Hematopoietic multipotent progenitor cell treated with erythropoietin and hydrocortisone succinate and interleukin-3 and kit ligand, for 4 days (in vitro differentiated cells): ENCODE measurements at places on chromosomes 7 and 10.

DNA sequence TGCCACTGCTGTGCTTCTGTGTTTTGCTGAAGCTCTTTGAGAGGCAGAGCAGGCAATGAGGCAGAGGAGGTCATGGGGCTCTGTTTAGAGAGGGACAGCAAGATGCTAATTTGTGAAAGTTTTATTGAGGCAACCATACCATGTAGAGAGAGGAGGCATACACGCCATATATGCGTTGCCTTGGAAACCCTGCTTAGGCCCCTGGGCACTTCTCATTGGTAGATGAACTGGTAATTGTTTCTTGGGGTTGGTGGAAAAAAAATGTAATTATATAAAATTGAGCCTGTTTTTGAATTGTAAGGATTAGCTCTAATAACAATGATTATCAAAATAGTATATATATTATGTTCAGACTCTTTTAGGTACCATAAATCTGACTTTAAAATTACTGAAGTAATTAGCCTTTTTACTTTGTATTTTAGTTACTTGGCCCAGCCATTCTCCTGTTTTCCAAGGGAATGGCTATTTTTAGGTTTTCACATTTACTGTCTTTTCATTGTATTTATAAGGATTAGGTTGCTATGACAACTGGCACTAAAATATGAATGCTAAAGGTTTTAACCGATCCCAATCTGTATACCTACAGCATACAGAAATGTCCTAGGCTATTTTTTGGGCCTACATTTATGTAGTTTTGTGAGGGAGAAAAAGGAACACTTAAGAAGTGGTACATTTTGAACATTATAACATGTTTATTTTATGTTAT, 52.4 kb downstream of the BZW2 start:
- no peak for DNase-seq

GRCh38 chr7:24732646-24733413, 24.4 kb downstream of the GSDME start:
- peak; percentile 64 for DNase-seq

GRCh38 chr10:26336979-26337378, 101.2 kb upstream of the APBB1IP start:
- DNase-seq: peak; percentile 71

GRCh38 chr10:98172495-98172894, 38.0 kb downstream of the R3HCC1L start:
- DNase-seq: no peak

- DNase-seq: peak; percentile 92
Measured at GRCh38 chr7:95511716-95512260, 26.0 kb downstream of the ASB4 start.

GRCh38 chr7:65397730-65398142, 24.1 kb downstream of the ZNF92 start:
- DNase-seq: no peak

- peak; percentile 57 for DNase-seq
Measured at GRCh38 chr7:96686305-96686704, 23.3 kb downstream of the SEM1 start.

- no peak for DNase-seq
Measured at GRCh38 chr7:51328351-51328801, 11.8 kb upstream of the COBL start.

DNA sequence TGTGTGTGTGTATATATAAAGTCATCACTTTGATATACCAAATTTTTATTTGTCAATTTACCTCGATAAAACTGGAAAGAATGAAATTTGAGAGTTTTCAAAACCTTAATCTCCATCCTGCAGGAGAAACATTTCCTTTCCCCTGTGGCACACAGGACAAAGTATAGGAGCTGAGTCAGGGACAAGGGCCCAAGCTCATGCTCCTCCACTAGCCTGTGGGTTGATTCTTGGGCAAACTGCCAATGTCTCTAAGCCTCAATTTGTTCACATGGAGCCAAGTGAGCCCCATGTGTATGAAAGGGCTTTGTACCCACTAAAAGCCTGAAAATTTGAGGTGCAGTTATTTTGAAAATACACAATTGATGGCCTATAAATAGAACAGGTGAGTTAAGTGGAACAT, 60.3 kb upstream of the IL6 start:
- DNase-seq: peak; percentile 47

DNA sequence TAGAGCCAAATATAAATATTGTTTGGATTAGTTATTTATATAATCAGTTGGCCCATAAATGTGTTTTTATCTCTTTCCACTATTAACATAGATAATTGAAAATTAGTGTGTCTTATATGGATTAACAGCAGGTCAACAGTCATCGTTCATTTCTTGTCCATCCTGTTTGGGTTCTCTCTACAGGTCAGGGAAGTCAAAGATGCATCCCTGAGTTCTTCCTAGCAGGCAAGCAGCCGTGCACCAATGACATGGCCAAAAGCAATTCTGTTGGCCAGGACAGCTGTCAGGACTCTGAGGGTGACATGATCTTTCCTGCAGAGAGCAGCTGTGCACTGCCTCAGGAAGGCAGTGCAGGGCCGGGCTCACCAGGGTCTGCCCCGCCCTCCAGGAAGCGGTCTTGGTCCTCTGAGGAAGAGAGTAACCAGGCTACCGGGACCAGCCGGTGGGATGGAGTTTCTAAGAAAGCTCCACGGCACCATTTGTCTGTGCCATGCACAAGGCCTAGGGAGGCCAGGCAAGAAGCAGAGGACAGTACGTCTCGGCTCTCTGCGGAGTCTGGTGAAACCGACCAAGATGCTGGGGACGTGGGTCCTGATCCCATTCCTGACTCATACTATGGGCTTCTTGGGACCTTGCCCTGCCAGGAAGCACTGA, 15.9 kb downstream of the FBH1 start:
- DNase-seq: peak; percentile 13

DNA sequence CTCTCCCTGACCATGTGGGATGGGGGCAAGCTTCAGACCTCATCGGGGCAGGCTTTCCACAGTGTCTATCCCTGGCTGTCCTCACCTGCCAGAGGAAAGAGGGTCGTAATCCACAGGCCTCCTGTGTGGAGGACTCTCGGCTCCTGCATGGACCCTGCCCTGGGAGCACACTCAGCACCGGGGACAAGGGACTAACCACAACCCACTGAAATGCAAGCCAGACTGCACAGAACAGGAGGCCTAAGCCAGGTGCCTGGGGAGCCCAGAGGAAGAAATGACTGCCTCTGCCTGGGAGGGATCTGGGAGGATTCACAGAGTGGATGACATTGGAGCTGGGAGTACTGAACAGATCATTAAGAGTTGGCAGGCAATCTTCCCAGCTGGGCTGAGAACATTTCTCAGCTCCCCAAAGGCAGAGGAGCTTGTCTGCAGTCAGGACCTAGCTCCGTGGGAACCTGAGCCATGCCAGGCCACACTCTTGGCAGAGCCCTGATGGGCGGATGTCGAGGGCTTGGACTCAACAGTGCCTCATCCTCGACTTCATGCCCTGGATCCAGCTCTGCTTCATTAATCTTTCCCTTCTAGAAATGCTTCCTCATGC, 213.4 kb downstream of the USP6NL start:
- DNase-seq: no peak

GRCh38 chr10:84232376-84232775, 7.0 kb upstream of the LRIT2 start:
- no peak for DNase-seq

- DNase-seq: no peak
Measured at GRCh38 chr10:6273351-6273750, 70.6 kb downstream of the PFKFB3 start.

GRCh38 chr10:28367413-28367812, 64.5 kb upstream of the MPP7 start:
- no peak for DNase-seq

GRCh38 chr7:91196058-91196457, 68.2 kb upstream of the FZD1 start:
- no peak for DNase-seq

GRCh38 chr7:16975712-16976111, 93.9 kb upstream of the AGR3 start:
- DNase-seq: peak; percentile 70

DNA sequence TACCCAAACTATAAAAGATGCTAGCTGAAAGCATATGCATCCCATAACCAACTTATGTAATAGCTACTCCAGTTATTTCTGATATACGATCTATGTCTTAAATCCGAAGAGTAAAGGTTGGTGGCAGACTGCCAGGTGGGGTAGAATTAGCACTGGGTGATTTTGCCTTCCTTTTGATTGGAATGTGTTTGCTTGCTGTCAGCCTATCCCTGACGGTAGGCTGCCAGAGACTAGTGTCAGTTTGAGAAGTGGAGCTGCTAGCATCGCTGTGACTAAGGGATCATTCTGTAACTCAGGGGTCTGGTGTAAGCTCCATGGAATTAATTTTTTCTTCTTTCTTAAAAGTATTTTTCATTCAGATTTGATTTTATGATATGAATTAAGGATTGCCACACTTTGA, 9.5 kb upstream of the SEM1 start:
- DNase-seq: no peak

GRCh38 chr7:47884675-47885074, 63.6 kb downstream of the PKD1L1 start:
- no peak for DNase-seq

DNA sequence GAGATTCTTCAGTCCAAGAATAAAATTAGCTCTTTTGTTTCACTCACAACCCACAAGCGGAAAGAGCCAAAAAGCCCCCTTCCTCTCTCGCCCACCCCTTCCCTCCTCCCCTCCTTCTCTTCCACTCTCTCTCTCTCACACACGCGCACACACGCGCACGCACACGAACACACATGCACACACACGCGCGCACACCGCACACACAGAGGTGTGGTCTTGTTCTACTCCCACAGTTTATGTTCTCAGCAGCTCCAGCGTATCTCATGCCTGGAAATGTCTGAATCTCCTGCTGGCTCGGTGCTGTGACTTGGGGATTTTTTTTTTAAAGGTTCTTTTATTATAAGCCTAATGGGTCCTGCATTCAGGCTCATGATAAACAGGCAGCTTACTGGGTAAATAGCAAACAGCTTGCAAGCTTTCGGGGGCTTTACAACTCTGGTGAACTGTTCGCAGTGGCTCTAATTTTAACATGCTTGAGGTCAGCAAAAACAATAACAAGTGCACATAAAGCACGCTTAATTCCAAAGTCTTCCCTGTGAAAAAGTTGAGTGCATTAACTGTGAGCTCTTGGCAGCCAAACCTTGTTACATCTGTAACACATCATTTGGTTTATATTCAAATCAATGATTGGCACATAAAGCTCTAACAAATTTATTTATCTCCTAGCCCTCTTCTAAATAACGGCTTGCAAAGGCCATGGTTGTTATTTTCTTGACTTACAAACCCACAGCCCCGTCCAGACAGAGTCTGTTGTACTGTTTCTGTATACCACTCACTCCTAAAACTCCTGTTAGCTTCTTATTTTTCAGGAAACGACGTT, 424.1 kb upstream of the MGMT start:
- DNase-seq: peak; percentile 59

DNA sequence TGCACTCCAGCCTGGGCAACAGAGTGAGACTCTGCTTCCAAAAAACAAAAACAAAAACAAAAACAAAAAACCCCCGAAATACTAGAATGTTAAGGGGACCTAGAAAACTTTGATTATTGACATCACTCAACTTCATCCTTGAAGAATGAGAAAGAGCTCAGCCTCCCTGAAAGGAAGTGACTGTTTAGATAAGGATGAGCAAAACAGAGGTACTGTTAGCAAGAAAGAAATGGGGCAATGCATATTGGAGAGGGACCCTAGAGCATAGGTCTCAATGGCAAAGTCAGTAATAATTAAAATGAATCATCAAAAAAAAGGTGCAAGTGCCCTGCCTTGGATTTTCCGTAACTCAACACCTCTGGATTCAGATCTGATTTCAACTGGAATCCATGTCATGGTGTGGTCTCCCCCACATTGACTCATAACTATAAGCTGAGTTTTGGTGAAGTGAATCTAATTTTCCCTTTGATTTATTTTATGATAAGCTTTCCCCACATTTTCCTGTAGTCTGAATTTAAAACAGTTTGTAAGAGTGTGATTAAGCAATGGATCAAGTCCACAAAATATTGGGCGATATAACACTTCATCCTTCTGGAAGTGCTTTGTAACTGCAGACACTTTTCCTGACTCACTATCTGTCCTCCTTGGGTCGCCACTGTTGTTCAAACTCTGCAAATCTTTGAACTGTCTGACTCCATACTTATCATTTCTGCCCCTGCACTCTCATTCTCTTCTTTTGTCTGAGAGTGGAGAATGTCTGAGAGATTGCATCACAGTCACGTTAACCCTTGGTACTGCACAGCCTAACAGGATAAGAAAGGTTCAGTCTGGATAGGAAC, 224.8 kb upstream of the LYZL1 start:
- no peak for DNase-seq

DNA sequence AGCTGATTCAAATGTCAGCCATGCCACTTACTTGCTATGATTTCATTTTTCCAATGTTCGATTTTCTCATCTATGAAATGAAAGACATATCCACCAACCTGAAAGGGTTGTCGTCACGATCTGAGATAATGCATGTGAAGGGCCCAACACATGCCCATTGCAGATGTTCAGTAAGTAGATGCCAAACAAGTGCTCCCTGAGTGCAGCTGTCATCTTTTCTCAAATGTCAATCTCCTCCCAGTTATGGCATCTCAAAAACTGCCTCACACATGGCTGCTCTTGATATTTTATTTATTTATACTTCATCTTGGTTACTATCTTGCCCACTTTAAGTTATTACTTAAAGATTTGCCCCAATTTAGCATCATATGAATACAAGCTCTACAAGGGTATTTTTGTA, 16.8 kb downstream of the CPEB3 start:
- no peak for DNase-seq

GRCh38 chr10:63633677-63634487, 112.7 kb downstream of the REEP3 start:
- DNase-seq: peak; percentile 57

DNA sequence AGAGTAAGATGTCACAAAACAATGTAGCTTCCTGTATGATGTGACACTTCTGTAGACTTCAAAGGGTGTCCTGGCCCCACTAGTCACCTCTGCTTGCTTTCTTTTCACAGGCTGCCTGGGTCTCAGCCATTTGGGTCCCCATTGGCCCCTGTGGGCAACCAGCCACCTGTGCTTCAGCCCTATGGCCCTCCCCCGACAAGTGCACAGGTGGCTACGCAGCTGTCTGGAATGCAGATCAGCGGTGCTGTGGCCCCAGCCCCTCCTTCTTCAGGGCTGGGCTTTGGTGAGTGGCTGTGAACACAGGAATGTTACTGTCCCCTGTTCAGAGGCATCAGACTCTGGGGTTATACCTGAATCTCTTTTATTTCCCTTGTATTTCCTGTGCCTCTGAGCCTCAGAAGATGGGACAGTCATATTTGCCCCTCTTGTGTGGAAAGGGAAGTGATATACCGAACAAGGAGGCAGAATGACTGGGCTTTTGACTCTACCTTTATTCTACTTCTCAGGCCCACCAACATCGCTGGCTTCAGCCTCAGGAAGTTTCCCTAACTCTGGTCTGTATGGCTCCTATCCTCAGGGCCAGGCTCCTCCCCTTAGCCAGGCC, 15.4 kb downstream of the SEC24C start:
- no peak for DNase-seq
